ENCODE measurements at places on chromosomes 7 and 10. TPM values are rescaled to one million over a fixed set of nuclear protein-coding genes. Genes with fewer than 3 reads are reported as not detected.

The NPC1L1 gene
- 0.09 TPM for total RNA-seq

The OGDHL gene
- 3.4 TPM for total RNA-seq

The MSANTD7 gene
- total RNA-seq, result 6.3 TPM

The WNT2 gene
- total RNA-seq, result 2.7 TPM

The PAPOLB gene
- total RNA-seq, result 0.26 TPM

The MYO1G gene
- total RNA-seq, result 3.1 TPM

The ELN gene
- 166 TPM for total RNA-seq

The CALHM1 gene
- total RNA-seq, result not detected

The PNLIPRP1 gene
- total RNA-seq, result not detected

Data from left cardiac atrium (tissue), 4 donors.